ENCODE measurements at places on chromosomes 2 and 18. TPM values are rescaled to one million over a fixed set of nuclear protein-coding genes. Genes with fewer than 3 reads are reported as not detected.

- no peak for DNase-seq
Measured at GRCh38 chr2:44930274-44931197, 11.0 kb upstream of the SIX3 start.

GRCh38 chr2:169980643-169981042 is 153.4 kb downstream of the UBR3 start:
- no peak for DNase-seq

DNA sequence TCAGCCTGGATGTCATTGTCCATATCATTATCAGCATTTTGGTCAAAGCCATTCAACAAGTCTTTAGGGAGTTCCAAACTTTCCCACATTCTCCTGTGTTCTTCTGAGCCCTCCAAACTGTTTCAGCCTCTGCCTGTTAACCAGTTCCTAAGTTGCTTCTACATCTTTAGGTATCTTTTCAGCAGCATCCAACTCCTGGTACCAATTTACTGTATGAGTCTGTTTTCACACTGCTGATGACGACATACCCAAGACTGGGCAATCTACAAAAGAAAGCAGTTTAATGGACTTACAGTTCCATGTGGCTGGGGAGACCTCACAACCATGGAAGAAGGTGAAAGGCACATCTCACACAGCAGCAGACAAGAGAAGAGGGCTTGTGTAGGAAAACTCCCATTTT is 94.2 kb downstream of the GULP1 start:
- DNase-seq: no peak

- DNase-seq: no peak
Measured at GRCh38 chr2:190875891-190876290, 4.7 kb upstream of the GLS start.

Gene CFAP65
- total RNA-seq: 0.59 TPM

DNA sequence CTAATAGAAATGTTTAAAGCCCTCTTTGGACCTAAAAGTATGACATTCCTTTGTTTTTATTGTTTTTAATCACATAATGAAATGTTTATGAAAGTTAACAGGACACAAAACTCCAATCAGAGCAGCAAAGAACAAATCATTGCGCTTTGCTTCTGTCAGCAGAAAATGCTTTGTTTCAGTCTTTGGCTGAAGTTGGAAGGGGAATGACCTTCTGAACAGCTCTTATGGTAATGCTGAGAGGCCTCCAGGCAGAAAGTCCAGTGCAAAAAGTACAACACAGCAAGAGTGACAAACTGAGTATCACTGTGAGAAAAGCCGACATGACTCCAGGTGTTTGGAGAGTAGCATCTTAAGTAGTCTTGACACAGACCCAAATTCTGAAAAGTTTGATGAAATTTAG is 147.7 kb upstream of the SP5 start:
- DNase-seq: no peak

- DNase-seq: no peak
Measured at GRCh38 chr2:23183733-23184132, 201.2 kb upstream of the KLHL29 start.

DNA sequence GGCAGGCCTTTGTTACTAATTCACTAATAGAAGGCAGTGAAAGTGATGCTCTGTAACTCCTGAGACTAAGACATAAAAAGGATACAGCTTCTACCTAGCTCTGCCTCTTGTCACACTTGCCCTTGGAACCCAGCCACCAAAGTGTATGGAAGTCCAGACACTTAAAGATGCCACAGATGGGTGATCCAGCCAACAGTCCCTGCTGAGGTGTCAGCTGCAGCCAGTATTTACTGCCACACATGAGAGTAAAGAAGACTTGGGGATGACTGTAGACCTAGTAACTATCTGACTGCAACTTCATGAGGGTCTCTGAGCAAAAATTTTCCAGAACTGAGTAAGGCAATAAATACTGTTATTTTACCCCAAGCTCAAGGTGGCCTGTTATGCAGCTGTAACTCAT is 8.8 kb downstream of the IMMT start:
- DNase-seq: no peak

Gene INHBB
- total RNA-seq: 4.7 TPM

GRCh38 chr18:63844254-63844653 is 43.3 kb upstream of the SERPINB2 start:
- DNase-seq: no peak

Gene ERFE
- 0.41 TPM for total RNA-seq

DNA sequence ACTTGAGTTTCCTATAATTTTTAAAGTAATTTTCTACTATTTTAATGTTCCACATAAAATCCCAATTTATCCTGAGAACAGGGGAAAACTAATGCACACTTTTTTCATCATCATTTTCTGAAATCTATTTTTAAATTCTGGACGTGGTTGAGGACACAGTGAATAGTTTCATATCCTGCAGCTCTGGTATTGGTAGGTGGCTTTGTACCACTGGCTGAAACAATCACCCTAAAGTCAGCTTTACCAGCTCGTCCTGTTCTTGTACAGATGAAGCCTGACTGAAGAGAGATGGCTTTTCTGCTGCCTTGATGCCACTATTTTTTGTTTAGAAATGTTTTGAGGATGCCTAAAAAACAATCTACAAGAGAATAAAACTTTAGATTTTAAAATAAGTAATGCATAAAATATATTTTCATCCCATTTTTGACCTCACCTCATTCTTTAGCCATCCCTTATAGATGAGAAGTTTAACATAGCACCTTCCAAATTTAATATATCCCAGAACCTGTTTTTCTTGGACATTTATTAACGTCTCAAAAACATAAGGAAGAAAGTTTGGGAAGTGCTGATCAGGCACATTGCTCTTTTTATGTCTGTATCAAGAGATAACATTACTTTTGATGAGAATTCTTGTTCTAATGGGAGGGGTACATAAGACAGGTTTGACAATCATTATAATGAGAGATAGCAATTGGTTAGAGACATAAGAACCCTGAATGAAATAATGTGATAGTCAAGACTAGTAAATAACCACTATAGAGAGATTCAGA is 80.9 kb downstream of the GALNT1 start:
- DNase-seq: no peak

Gene RNF152
- 4.1 TPM for total RNA-seq

DNA sequence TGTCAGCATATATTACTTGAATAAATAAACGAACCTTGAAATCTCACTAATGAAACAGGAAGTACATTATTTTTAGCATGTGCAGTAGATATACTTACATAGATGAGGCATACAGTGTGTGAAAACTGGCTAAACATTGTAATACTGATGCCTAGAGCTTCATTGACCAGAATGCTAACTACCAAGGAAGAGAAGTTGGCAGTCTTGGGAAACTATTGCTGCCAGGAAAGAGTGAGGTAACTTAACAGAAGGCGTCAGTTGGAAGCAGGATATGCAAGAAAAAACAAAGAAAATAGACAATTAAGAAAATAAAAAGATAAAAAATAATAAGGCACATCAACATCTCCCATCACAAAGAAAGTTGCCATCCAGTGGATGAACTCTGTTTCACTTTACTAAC is 963.0 kb downstream of the TDRD15 start:
- DNase-seq: no peak

DNA sequence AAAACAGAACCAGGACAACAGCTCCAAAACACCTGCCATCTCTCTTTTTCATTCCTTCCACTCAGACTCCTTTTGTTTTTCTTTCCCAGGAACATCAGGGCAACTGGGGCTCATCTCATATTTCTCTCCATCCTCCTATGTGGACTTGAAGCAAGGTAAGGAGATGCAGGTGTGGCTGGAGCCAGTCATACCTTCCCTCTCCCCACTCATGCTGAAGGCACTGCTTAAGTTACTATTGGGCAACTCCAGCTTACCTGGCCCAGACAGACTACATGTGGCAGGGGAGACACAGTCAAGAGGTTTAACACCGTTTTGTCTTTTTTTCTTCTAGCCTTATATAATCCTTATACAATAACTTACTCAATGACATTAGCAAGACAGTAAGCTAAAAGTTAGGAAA is 38.4 kb downstream of the LAMA1 start:
- no peak for DNase-seq

- no peak for DNase-seq
Measured at GRCh38 chr2:188787021-188787657, 187.0 kb upstream of the COL3A1 start.

- DNase-seq: no peak
Measured at GRCh38 chr2:98037666-98038336, 42.1 kb upstream of the TMEM131 start.

DNA sequence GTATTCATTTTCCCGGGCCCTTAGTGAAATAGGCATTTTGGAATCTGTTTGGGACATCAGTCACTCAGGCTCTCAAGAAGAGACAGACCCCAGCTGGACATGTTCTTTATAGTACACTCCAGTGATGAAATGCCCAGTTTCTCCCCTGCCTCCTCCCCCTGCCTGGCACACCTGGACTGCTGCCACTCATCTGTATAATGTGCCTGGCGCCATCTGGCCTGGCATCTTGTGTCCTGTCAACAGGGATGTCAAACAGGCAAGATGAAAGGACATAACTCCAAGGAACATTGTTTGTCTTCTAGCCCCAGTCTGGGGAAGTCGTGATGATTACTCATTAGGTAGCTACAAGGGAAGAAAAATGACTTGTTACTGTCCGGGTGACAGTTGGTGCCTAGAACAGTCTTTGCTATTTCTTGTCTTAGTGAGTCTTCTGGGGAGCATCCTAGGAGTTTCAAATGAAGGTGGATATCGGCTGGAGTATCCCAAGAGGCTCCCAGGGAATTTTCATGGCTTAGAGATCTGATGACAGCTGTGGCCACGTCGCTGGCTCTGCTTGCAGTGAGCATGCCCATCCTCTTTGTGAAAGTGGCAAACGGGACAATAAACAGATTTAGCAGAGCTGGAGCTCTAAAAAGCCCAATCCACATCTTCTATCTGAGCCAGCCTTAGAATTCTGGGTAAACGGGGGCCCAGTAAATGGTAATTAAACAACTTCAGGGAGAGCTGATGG is 153.6 kb downstream of the ALK start:
- DNase-seq: no peak

DNA sequence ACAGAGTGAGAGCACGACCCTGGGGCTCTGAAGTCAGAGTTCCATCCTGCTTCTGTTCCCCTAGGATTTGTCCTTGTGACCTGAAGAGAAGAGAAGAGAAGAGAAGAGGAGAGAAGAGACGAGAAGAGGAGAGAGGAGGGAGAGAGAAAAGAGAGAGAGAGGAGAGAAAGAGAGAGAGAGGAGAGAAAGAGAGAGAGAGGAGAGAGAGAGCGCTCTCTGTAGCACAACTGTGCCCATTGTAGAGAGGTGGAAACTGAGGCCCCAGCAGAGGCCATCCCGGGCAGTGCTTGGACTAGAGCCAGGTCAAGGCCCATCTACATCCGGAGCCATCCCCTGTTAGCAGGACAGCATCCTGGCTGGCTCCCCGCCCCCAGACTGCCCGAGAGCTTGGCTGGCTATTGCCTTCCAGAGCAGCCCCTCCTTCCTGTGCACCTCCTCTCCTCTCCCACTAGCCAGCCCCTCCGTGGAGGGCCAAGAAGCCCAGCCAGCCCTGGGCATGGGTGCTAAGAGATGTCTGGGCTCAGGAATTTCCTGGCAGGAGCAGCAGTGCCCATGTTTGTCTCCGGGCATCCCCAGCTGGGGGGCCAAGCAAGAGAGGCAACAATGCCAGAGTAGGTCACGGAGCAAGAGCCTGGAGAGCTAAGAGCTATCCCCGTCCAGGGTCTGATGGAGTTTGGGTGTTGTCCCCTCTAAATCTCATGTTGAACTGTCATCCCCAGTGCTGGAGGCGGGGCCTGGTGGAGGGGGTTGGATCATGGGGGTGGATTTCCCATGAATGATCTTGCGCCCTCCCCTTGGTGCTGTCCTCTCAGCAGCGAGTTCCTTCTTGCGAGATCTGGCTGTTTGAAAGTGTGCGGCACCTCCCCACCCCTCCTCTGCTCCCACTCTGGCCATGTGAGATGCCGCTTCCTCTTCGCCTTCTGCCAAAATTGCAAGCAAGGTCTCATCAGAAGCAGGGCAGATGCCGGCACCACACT is 18.2 kb upstream of the GPR55 start:
- DNase-seq: no peak

DNA sequence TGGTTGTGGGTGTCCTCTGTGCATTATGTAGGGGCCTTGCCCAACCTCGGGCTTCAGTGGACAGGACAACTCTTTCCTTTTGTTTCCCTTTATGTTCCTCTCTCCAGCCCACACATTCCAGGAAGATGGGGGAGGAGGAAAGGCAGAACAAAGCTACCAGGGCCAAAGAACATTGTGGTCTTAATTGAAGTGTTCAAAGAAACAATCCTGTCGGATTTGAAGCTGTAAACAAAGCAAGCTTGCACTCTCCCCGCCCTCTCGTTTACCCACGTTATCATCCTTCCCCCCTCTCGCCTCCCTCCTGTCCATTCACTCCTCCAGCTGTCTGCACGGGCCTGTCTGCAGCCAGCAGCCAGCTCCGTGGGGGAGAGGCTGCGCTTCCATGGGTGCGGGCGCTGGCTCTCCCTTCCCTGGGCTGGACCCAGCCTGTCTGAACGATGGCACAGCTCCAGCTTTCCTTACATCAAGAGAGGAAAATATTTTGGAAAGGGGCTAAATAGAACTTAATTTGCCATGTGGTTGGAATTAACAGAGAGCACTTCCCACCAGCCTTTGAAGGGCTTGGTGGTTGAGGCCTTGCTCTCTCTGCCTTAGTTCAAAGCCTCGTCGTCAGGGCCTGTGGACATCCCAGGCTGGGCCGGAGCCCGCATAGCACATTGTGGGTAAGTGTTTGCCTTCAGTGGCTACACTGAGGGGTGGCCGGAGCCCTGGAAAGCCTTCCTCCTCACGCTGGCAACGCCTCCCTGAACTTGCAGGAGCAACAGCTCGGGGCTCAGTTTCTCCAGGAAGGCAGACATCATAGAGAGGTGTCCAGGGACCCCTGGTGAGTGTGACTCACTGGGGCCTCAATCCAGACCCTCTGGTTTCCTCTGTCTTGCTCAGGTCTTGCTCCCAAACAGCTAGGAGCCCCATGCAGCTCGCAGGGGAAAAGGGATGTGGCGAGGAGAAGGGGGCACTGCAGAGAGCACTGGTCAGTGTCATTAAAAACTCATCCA is 60.6 kb upstream of the HS6ST1 start:
- DNase-seq: no peak

- no peak for DNase-seq
Measured at GRCh38 chr18:78352910-78353309, 626.7 kb upstream of the SALL3 start.

GRCh38 chr2:141021611-141022010 is 1109.2 kb downstream of the LRP1B start:
- no peak for DNase-seq

DNA sequence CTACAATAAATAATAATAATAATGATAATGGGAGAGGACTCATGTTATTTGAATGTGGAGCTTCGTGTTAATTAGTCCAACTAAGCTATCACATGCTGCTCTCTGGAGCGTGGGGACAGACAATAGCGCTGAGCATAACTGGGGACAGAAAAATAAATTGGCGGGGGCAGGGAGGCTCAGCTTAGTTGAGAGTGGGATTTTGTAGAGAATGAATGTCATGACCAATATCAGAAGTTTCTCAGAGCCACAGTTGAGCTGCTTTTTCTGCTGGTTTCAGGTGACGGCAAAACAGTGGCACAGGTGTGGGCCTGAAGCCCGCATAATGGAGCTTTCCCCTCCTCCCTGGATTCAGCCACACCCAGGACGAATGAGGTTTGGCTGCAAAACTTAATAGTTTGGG is 111.1 kb upstream of the CAB39 start:
- DNase-seq: no peak

- no peak for DNase-seq
Measured at GRCh38 chr2:234031207-234031606, 19.3 kb upstream of the SPP2 start.

GRCh38 chr2:224882291-224883171 is 159.7 kb downstream of the DOCK10 start:
- no peak for DNase-seq
